ENCODE measurements at places on chromosomes 2 and 18.

DNA sequence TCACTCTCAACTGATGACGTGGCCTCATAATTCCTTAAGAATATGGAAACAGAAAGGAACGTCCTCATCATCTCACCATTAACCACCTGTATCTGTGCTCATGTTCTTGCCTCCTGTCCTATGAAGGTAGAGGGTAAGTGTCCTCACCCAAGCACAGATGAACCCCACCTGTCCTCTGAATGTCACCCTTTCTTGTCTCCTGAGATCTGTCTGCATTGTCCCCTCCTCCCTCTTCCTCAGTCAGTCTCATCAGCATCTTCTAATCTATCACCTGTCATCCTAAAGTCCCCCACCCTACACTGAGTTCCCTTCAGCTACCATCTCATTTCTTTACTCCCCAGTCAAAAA is 39.4 kb upstream of the LPIN2 start:
- no peak for DNase-seq

DNA sequence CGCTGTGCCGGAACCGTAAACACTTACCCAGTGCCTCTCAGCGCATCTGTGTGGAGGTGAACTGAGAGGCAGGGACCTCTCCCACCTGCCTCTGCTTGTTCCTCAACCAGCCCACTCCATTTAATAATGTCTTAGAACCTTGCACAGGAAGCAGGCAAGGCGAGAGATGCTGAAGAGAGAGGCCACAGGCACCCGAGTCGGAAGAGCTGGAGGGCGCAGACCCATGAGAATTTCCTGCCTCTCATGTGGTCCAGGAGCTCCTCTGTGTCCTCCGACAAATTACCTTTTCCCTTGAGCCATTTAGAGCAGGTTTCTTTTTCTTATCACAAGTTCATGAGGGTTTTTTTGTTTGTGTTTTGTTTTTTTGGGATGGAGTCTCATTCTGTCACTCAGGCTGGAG is 4.9 kb upstream of the RFX8 start:
- DNase-seq = no peak

- DNase-seq = no peak
Observed at GRCh38 chr2:227464361-227464760, 7.6 kb upstream of the AGFG1 start.

DNA sequence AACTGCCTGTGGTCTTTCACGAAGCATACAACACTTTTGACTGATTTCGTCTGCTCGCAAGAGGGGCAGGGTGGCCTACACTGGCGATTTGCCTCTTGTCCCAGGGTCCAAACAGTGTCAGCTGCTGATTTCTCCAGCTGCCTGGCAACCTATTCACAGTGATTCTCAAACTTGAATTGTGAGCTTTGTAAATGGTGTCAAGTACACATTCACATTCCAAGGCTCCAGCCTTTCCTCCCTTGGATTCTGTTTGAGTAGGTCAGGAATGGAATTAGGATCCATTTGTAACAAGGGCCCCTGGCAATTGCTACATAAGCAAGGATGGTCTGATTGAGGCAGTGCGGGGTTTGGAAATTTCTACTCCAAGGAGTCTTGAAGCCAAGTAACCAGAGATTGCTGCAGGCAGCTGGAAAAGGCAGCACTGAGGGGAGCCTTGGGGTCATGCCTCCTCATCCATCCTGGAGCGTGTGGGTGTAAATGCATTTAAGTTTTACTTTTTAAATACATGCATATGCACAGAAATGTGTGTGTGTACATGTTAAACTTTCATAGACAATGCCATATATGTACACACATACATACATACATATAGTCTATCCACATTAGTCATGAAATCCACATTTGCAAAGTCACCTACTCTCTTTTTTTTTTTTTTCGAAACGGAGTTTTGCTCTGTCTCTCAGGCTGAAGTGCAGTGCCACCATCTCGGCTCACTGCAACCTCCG is 86.8 kb upstream of the UXS1 start:
- no peak for DNase-seq

DNA sequence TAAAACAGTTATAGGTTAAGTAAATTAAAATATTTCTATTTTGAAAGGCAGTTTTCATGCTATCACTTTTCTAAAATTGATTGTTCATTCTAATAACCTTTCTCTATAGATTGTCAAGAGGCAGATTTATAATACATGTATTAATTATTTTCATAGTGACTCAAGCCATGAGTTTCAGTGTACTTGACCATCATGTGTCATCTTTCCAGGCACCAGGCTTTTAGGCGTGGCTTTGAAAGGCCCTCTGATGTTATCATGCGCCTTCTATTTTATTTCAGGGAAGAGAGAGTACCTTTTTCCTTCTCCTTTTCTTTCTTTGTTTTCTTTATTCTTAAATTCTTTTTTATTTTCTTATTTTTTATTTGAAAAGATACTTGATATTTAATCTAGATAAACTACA is 128.3 kb upstream of the ETAA1 start:
- DNase-seq = no peak

GRCh38 chr2:211344289-211344688 is 787.9 kb downstream of the CPS1 start:
- DNase-seq = no peak

GRCh38 chr2:135586148-135586547 is 54.9 kb downstream of the R3HDM1 start:
- no peak for DNase-seq

GRCh38 chr2:75466708-75467311 is 93.9 kb downstream of the EVA1A start:
- no peak for DNase-seq

DNA sequence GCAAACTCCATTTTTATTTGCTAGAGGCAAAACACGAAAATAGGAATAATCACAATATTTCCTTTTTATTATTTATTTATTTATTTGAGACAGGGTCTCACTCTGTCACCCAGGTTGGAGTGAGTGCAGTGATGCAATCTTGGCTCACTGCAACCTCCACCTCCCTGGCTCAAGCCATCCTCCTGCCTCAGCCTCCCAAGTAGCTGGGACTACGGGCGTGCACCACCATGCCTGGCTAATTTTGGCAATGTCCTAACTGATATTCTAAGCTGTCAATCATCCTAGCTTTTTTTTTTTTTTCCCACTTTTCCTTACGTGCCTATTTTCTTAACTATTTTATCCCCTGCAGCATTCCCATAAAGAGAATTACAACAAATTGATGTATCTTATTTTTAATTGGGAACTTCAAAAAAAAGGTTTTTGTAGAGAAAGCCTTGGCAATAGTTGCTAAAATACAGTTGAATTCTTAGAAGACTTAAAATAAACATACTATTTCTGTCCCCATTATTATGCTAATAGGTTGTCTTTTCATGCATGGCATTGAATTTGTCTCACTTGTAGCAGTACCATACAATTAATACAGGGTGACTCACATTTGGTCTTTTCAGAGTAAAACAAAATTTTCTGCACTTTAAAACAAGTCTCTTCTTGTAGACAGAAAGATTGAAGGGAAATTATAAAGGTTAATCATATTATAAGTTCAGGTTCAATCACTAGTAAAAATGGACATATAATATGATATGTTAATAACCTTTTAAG is 153.5 kb downstream of the SLC39A10 start:
- DNase-seq = no peak

DNA sequence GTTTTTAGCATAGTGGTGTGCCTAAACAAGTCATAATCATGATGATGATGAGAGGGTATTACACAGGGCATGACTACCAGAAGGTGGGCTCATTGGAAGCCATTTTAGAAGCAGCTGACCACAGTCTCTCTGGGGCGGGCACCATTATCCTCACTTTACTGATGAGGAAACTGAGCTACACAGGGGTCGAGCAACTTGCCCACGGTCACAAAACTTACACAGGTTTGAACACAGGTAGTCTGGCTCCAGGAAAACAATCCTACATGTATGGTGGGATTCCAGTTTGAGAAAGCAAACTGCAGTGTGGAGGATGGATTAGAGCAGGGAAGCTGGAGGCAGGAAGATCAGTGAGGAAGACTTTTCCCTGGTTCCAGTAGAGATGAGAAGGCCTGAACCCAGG is 6.2 kb downstream of the RHOB start:
- DNase-seq = no peak

- DNase-seq = no peak
Observed at GRCh38 chr18:62883937-62884735, 168.8 kb downstream of the PHLPP1 start.

- no peak for DNase-seq
Observed at GRCh38 chr2:219280651-219281050, 1.5 kb downstream of the DNAJB2 start.

GRCh38 chr2:45675263-45675812 is 23.9 kb downstream of the PRKCE start:
- DNase-seq = no peak

DNA sequence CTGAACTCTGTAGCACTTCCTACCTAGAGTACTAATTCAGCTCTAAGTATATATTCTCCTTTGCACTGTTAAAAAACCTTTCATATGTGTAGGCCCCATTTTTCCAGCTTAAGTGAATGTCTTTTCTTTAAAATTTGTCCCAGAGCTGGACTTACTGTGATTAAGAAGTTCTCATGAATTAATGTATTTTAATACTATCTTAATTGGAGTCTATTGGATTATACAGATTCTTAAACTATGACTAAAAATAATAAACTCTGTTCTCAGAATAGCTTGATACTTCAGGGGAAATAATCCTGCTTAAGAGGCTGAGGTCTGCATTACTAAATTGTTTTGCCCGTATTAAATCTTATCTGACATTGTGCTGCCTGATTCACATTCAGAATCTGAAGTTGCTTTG is 223.3 kb downstream of the RIT2 start:
- DNase-seq = no peak

GRCh38 chr2:65997961-65998360 is 437.0 kb upstream of the MEIS1 start:
- DNase-seq = no peak

DNA sequence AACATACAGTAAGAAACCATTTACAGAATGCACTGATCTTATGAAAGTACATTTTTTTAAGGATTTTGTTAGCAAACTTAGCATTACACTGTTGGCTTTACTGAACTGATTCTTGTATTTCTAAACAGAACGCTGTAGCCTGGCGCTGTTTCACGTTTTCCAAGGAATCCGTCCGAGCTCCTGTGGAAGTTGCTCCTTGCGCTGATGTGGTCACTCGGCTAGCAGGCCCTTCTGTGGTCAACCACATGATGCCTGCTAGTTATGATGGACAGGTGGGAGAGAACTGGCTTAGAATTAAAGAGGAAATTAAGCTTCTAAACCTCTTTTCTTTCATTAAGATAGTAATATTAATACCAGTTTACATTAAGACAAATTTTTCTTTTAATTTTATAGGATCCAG is 76.8 kb downstream of the CEP192 start:
- no peak for DNase-seq

GRCh38 chr18:48829443-48830149 is 121.2 kb downstream of the SMAD7 start:
- no peak for DNase-seq

DNA sequence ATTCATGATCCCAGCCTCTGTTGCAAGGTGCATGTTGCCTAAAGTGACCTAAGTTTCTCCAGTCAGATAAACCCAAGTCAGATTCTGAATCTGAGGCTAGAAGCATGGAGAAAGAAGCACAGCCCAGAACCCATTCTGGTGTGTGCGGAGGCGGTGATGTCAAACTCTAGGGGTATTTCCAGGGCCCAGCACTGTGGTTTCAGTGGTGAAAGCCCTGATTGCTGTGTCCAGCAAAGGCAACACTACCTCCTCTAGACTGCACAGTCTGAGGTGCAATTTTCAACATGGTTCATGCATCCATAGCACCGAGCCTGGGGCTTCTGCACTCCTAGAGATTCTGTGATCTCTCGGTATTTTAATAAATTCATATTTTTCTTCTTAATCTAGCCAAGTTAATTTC is 264.8 kb upstream of the KLHL29 start:
- no peak for DNase-seq

DNA sequence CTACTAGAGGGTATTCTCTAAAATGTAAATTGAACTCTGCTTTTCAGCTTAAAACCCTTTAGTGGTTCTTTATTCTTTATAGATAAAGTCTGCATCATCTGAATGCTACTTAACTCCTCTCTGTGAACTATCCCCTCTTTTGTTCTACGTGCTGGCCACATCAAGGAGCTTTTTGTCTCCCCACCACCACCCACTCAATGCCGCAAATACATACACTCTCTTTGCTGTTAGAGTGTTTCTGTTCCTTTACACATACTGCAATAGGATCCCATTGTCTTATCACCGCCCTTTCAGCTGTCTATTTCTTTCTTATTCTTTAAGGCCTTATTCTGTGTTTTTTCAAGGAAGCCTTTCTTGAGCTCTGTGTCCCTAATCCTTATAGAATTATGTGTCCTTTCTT is 83.3 kb downstream of the EML4 start:
- DNase-seq = no peak

- DNase-seq = no peak
Observed at GRCh38 chr2:231168460-231169139, 29.8 kb upstream of the ARMC9 start.

DNA sequence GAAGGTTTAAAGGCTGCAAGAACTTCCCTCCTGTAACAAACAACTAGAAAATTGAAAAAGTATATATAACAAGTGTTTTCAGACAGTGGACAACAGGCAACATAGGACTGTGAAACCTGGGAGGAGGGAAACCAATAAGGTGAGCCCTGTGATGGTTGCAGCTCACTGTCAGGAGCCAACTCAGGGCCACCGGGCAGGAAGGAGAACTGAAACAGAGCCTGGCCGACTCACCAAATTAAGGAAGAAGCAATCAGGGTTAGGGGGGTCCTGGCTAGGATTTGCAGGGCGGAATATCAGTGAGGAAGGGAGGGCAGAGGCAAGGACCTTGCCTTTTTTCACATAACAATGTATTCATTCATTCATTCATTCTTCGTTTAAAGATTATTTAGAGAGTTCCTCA is 21.8 kb upstream of the CNRIP1 start:
- no peak for DNase-seq

GRCh38 chr18:32695534-32695933 is 77.3 kb downstream of the KLHL14 start:
- no peak for DNase-seq

DNA sequence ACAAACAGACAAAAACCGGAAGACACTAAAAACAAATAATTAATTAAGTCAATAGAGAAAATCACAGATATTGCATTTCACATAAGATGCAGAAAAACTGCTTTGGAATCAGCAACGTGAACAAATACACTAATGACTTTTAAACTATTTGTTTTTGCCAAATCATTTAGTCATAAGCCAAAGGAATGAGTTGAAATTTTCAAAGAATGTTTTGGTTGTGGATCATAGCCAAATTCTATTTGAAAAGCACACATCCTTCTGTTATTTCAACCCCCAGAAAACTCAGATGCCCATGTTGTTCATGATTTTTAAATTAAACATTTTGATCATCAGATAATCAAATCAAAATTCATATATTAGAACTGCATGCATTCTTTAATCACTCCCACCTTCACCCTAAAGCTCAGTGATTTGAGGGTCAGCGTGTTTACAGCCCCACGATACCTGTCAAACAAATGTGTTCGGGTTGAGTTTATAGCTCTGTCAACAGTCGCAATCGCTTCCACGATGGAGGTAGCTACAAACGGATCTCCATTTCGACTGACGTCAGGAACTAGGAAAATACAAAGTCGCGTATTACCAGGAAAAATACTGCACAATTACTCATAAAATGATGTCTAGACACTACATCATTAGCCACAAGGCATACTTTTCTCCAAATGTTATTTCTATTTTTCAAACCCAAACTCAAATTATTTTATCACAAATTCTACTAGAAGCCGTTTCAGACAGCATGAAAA is 90.2 kb downstream of the PXDN start:
- DNase-seq = no peak

- no peak for DNase-seq
Observed at GRCh38 chr2:238081561-238081960, 18.6 kb upstream of the ESPNL start.

GRCh38 chr18:58970943-58971790 is 106.5 kb downstream of the ZNF532 start:
- DNase-seq = no peak
